ENCODE measurements at places on chromosomes 11 and 22.
A peak's percentile ranks its signal among the peaks of the same experiment; 100 is the strongest.

DNA sequence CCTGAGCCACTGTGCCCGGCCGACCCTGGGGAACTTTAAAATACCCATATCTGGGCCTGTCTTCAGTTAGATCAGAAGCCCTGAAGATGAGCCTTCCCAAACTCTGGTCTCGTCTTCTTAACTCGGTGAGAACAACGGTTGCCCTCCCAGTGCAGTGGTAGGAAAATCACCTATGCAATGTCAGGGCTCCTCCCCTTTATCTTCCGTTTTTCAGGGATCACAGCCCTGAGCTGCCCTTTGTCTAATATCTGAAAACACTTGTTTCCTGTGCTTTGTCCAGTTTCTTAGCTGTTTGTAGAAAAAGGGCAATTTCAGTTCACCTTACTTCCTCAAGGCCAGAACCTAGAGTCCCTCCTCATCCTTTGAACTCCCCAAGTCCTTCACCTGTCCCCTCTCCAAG lies 9.4 kb downstream of the DRAP1 start:
- no peak for DNase-seq

GRCh38 chr22:43183496-43184277 lies 3.2 kb downstream of the TTLL12 start:
- DNase-seq: no peak

DNA sequence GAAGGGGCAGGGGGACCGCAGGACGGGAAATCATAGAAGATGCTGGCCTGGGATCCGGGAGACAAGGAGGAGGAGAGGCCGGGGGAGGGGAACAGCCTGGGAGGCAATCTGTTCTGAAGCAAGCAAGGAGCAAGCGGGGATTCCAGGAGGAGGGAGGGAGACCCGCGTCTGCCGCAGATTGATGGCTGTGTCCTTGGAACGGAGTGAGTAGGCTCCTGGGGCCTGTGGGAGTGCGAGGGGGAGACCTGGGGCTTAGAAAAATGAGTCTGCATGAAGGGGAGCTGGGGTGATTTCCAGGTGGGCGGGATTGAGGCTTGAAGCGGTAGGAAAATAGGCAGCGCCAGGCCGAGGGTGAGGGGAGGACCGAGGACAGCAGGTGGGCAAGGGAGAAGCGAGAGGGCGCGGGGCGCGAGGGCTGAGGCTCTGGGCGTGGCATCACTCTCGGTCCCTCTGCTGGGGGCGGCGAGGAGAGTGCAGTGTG lies 1.6 kb upstream of the LRRC55 start:
- DNase-seq: no peak

GRCh38 chr11:907668-908067 lies 2.9 kb downstream of the CHID1 start:
- no peak for DNase-seq

DNA sequence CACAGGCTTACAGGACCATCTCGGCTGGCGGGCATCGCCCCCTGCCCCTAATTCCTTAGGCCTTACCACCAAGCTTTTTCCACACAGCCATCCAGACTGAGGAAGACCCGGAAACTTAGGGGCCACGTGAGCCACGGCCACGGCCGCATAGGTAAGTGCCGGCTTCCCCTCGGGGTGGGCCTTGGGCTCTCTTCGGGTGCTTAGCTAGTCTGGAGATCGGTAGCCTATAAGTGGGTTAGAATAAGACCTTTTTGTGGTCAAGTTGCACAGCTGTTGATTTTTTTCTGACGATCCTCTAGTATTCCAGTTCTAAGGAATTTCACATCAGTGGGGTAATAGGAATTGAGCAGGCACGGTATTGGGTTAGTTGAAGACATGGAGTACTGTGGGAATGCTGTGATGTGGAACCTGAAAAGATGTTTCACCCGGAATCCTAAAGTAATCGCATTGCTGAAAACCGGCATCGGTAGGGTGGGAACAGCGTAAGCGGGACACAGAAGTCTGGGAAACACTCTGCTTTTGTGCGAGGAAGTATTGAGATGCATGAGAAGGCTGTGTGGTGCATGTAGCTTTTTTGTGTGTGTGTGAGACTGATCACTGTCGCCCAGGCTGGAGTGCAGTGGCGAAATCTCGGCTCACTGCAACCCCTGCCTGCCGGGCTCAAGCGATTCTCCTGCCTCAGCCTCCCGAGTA lies 669 bp downstream of the RPL27A start:
- DNase-seq: peak; percentile 66

- no peak for DNase-seq
Measured at GRCh38 chr22:22674467-22674866, 30.1 kb downstream of the GGTLC2 start.

DNA sequence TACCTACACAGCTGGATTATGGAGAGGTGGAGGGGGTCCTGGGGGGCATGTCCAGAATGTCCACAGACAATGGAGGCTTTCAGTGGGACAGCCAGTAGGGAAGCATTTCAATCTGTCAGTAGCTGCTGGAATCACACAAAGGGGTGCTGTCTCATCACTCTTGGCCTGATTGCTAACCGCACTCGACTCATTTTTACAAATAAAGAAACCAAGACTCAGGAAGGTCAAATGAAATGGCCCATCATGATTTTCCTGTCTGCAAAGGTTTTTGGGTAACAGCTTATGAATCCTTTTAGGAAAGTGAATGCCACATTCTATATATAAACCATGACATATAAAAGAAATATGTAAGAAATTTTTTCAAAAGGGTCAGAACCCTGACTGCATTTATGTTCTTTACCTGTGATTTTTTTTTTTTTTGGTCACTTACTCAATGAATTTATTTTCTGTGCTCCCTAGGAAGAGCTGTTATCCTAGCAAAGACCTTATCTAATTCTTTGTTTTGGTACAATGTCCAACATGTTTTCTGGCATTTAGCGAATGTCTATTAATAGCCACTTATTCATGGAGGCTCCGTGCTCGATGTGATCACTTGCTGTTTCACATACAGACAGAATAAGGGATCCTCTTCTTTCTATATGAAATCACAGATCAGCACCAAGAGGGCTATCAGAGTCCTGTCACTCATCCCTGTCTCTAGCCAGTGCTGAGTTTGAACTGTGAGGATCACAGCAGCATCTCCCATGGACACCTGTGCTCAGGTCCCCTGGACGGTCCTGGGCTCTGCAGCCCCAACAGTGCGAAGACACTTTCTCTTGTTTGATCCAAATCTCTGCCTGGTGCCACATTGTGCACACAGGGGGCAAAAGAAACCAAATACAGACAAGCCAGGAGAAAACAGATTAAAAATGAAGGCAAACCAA lies 979.7 kb downstream of the NTM start:
- DNase-seq: no peak

GRCh38 chr22:27258616-27259172 lies 542.9 kb downstream of the MN1 start:
- no peak for DNase-seq

- DNase-seq: no peak
Measured at GRCh38 chr11:27611947-27612455, 88.3 kb downstream of the BDNF start.

GRCh38 chr11:123833095-123833494 lies 26.9 kb upstream of the OR6M1 start:
- DNase-seq: no peak

GRCh38 chr11:108967571-108967970 lies 302.7 kb downstream of the DDX10 start:
- no peak for DNase-seq

DNA sequence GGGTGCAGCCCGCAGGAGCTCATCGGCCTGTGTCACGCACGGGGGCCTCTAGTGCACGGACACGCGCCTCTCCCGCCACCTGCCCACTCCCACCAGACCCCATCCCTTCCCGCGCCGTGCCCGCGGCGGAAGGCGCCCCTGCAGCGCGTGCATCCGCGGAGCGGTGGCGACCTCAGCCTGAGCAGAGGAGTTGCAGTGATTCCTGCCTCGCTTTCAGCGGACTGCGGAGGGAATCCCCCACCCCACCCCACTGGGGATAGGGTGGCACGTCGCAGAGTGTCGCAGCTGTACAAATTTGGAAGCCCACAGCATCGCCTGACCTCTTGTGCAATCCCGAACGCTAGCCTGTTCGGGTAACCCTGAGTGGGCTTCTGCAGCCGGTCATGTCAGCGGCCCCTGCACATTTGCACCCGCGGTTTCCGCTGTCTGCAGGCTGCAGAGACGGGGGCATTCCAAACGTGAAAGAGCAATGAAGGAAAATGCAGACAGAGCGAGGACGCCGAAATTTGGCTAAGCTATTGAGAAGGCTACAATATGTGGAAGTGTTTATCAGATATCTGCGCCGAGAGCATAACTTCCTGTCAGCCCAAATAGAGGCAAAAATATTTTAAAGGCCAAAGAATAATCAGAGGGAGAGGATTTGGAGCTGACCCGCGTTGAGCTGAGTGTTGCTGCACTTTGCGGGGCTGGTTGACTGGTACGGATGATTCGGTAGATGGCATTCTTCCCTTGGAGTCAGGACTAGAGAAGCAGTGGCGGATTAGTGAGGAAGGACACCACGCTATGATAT lies 617 bp upstream of the ARHGAP20 start:
- DNase-seq: no peak

GRCh38 chr22:28711341-28711740 lies 30.3 kb downstream of the CHEK2 start:
- DNase-seq: no peak

DNA sequence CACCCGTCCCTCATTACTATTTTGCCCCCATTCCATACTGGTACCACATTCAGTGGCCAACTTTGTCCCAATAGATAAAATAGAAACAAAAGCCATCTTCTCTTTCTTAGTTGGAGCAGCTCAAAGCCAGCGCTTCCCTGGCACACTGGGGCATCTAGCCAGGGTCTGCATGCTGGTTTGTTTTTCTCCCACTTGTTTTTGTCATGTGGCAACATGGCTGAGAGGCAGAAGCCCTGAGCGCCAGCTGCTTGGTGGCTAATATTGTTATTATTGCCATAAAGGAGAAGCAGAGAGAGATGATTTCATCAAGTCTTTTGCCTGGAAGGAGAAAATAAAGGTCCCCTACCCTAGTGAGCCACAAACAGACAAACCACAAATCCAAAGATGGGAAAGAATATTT lies 48.4 kb upstream of the CRTAM start:
- no peak for DNase-seq

GRCh38 chr11:108253176-108253575 lies 30.3 kb downstream of the ATM start:
- no peak for DNase-seq

DNA sequence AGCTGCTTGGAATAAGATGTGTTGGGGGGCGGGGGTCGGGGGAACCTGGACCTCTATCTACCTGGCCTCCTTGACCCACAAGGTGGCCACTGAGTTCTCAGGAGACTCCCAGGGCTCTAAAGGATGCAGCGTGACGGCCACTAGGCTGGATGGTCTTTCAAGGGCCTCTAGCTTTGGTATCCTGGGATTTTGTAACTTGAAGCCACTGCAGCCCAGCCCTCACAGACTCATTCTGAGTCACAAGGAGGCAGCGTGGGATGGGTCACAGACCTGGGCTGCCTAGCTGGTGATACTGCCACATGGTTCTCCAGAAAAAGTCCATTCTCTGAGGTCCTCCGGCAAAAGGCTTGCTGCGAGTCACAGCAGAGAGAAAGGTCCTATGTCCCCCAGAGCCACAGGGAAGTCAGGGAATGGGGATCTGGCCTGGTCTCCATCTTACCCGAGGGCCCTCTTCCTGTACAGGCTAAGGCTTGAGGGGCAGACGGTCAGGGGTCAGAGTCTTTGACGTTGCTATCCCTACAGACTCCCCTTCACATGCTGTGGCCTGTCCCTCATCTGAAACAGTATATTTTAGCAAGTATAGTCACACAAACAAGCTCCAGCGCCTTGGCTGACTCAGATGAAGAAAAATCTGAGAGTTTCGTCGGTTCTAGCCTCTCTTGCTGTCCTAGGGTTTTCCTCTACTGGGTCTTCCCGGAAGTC lies 52.4 kb downstream of the KCNC1 start:
- DNase-seq: no peak

- no peak for DNase-seq
Measured at GRCh38 chr11:20770414-20770946, 101.1 kb downstream of the NELL1 start.

DNA sequence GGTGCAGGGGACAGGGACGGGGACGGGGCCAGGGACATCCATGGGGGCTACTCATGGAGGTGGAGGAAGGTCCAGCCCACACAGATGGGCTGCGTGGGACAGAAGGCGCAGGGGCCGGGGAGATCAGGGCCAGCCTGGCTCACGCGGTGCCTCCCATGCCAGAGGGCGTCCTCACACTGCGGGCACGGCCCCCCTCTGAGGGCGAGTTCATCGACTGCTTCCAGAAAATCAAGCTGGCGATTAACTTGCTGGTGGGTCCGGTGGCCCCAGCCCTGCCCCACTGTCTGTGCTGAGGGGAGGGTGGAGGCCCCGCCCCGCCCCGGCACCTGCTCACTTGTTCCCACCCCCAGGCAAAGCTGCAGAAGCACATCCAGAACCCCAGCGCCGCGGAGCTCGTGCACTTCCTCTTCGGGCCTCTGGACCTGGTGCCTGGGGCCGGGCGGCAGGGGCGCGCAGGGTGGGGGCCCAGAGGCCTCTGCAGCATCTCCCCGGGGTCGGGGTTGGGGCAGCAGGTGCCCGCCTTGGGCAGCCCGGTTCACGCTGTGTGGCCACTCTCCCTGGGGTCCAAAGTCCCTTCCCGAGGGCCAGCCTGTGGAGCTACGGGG lies 15.8 kb downstream of the EPS8L2 start:
- DNase-seq: peak; percentile 79

GRCh38 chr22:32752816-32753520 lies 48.5 kb upstream of the TIMP3 start:
- DNase-seq: no peak

- DNase-seq: no peak
Measured at GRCh38 chr11:13216019-13216710, 61.4 kb upstream of the BMAL1 start.

- no peak for DNase-seq
Measured at GRCh38 chr11:58742140-58742539, 10.4 kb upstream of the GLYAT start.

GRCh38 chr11:93529707-93530467 lies 13.3 kb downstream of the SMCO4 start:
- DNase-seq: peak; percentile 66

DNA sequence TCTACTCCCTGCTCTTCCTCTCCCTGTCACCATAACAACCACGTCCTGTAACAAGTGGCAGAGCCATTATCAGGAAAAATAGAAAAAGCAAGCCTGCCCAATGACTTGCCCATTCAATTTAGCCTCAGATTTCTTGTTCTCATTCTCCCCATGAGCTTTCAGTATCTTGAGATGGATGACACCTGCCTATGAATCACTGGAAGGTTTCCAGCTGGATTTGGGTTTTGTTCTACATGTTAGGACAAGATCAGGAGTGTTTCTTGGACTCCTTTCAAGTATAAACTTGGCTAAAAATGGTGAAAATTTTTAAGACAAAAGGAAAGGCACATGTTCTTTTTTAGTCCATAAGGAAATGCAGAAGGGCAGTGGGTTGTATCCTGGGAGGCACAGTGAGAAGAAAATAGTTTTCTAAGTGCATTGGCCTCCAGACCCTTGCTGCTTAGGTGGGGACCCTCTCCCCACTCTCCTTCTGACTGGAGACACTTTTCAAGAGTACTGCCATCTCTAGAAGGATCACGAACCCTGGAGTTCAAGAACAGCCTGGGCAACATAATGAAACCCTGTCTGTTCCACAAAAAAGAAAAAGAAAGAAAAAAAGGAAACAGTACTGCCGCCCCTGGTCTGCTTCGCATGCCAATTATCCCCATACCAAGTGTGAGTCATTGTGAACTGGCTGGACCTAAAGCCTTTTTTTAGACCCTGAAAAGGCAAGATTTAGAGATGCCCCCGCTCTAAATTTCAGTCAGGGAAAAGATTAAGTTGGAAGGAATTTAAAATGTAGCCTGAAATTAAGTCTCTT lies 51.0 kb downstream of the MTNR1B start:
- DNase-seq: no peak

- no peak for DNase-seq
Measured at GRCh38 chr11:26931248-26931631, 62.7 kb upstream of the FIBIN start.

- DNase-seq: no peak
Measured at GRCh38 chr22:21714786-21715185, 20.8 kb downstream of the YPEL1 start.
